ENCODE measurements at places on chromosomes 3 and 15.

- no peak for DNase-seq
Measured at GRCh38 chr15:91635641-91636040, 217.9 kb upstream of the SLCO3A1 start.

GRCh38 chr3:60609446-60609845, 641.8 kb downstream of the FHIT start:
- DNase-seq = peak; percentile 63

GRCh38 chr3:191372122-191372521, 41.8 kb upstream of the UTS2B start:
- peak; percentile 53 for DNase-seq

DNA sequence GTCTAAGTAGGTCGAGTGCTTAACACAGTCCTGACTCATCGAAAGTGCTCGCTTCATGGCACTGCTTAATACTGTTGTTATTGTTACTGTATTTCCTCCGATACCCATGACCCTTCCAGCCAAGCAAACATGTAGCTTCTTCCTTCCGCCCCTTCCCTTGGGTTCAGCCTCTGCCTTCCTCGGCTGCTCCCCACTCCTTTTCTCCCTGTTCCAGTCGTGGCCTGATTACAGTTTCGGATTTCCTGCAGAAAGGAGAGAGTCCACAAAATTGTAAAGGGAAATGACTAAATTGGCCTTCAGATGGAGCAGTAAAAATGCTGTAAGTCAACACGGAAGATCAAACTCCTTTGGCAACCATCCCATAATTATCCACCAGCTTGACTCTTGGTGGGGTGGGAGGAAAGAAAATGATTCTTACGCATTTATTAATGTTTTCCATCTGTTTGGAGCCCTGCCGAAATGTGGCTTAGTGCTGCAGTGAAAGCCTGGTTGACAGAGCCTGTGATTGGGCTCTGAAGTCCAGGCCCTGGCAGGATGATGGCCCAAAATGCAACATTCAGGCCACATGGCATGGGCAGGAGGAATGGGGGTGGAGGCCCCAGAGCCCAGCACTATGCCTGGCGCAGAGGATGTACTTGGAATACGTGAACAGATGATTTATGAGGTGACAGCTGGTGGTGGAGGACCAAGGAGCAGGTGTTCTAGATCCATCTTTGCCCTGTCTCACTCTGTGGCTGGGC, 37.6 kb downstream of the FAM3D start:
- DNase-seq = peak; percentile 92

- DNase-seq = no peak
Measured at GRCh38 chr3:19711160-19711782, 222.7 kb downstream of the EFHB start.

DNA sequence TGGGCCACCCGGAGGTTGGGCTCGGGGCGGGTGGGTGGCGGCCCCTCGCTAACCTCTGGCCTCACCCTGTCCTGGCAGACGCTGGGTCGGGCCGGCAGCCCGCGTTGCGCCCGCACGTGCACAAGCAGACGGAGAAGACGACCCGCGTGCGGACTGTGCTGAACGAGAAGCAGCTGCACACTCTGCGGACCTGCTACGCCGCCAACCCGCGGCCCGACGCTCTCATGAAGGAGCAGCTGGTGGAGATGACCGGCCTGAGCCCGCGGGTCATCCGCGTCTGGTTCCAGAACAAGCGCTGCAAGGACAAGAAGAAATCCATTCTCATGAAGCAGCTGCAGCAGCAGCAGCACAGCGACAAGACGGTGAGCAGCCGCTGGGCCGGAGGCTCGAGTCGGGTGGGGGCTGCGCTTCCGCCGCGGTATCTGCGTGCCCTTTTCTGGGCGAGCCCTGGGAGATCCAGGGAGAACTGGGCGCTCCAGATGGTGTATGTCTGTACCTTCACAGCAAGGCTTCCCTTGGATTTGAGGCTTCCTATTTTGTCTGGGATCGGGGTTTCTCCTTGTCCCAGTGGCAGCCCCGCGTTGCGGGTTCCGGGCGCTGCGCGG, 3.7 kb downstream of the ISL2 start:
- DNase-seq = no peak

DNA sequence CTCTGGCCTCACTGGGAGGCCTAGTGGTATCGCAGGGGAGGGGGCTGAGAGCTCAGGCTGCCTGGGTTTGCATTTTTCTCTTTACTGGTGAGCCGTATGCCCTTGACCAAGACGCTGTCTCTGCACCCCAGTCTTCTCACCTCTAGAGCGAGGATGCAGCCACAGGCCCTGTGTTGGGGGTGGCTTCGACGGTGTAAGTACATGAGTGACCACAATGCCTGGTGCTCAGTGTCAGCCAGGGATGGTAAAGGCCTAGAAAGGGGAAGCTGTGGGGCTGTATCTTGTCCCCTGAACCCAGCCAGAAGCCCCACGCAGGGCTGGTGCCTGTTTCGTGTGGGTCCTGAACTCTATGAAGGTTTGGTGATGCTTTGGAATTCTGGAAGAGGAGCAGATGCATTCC, 19.8 kb downstream of the SYNM start:
- DNase-seq = no peak

- DNase-seq = peak; percentile 81
Measured at GRCh38 chr3:56795097-56795828, 6.5 kb downstream of the ARHGEF3 start.

- no peak for DNase-seq
Measured at GRCh38 chr3:52522651-52523251, 10.9 kb downstream of the NT5DC2 start.

GRCh38 chr3:186109897-186110803, 1.3 kb upstream of the ETV5 start:
- peak; percentile 58 for DNase-seq

DNA sequence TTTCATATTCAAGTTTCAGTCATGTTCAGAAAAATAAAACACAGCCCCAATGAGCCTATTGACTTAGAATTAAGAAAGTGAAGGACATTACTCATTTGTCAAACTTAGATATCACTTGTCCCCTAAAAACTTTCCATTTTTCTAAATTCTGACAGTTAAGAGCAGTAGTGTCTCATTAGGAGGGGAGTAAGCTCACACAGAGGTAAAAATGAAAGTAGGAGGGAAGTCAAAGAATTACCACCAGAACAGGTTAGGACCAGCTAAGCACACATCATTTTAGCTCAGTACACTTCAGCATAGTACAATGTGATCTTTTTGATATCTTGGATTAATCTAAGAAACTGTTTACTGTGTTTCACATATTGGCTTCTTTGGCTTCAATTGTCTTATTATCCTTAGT, 64.3 kb downstream of the OSTN start:
- DNase-seq = no peak

DNA sequence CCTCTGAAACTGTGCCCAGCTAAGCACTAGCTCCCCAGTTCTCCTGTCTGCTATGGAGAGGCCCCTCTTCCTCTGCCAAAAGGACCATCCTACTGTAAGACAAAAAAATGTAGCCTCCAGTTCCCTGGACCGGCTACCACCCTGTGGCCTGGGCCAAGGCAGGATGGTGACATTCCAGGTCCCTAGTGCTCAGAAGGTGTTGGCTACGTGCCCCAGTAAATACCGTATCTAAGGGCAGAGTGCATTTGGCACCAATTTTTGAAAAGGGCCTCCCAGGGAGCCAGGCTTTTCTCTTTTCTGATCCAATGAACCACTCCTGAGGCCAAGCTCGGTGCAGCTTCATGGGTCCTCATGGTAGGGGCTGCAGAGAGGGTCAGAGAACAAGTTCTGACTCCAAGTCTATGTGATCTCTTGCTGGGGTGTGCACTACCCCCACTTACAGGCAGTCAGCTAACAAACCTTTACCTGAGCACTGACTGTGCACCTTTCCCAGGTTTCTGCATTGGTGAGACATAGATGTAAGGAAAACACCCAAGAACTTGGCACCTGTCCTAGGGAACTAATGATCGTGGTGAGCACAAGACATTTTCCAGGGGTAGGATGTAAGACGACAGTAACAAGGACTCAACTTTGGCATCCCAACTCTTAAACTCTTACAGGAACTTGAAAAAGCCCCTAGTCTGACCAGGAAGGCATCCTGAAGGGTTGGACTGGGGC, 32.6 kb downstream of the TLE3 start:
- DNase-seq = no peak

- no peak for DNase-seq
Measured at GRCh38 chr3:75012791-75013331, 398.4 kb upstream of the CNTN3 start.

DNA sequence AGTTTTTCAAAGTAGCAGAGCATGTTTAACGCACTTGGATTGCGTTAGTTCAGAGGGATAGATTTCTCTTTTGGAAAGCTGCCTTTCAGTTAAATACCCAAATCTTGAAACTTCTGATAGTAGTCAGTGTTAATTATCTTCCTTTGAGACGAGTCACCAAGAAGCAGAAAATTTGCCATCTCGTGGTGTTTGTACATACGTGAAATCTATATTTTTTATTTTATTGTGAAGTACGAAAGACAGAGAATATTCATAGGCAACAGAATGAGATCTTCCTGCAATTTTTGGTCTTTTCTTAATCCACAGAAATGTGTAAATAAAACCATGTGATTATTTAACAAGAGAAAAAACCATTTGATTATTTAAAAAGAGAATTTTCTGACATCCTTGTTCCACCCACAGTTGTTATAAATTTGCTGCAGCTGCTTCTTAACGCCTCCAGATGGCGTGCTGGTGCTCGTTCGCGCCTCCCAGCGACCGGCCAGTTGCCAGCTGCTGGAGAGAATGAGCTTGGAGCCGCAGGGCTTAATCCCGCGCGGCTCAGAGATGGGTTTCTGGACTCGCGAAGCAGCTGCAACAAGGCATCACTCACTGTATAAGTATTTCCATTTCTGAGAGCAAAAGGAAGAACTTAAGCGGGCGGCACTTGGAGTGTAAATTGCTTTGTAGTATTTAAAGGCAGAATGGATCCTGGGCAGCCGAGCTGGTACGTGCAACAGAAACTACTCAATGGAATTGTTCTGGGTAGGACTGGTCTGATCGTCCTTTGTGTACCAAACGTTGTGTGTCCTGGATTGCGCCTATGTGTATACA, 10.5 kb upstream of the SLITRK3 start:
- DNase-seq = peak; percentile 86

- no peak for DNase-seq
Measured at GRCh38 chr15:61654002-61654740, 406.1 kb downstream of the VPS13C start.

DNA sequence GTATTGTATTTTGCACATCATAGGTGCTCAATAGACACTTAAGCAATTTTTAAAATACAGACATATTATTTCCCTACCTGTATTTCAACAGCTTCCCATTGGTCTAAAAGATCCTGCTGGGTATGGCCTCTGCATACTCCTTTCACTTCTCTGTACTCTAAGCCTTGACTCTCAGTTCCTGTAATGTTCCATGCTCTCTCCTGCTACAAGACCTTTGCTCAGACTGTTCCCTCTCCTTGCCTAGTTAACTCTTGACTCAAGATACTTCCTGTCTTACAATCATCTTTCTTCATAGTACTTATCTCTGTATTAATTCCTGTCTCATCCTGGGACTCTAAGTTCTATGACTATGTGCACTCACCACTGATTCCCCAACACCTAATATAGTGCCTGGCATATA, 1.7 kb downstream of the SCN11A start:
- DNase-seq = no peak

DNA sequence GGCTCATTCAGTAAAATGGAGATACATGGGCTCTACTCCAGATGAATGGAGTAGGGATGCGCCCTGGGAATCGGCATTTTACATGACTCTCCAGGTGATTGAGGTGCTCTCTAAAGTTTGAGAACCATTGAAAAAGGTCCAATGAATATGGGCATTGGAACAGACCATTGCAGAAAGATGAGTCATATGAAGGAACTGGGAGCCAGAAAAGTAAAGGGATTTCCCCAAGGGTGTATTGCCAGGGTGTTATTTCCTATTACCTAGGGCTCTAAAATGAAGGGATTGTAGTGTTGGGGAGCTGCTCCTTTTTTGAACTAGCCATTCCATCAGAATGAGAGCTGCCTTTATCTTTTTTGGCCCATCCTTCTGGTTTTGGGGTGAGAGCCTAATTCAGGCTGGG, 21.7 kb downstream of the CLDN11 start:
- DNase-seq = peak; percentile 54

GRCh38 chr3:171459137-171459941, 866 bp downstream of the TNIK start:
- DNase-seq = peak; percentile 37

- DNase-seq = peak; percentile 16
Measured at GRCh38 chr15:25469377-25469776, 30.6 kb upstream of the UBE3A start.

GRCh38 chr15:68699124-68699880, 120.5 kb downstream of the CORO2B start:
- no peak for DNase-seq

DNA sequence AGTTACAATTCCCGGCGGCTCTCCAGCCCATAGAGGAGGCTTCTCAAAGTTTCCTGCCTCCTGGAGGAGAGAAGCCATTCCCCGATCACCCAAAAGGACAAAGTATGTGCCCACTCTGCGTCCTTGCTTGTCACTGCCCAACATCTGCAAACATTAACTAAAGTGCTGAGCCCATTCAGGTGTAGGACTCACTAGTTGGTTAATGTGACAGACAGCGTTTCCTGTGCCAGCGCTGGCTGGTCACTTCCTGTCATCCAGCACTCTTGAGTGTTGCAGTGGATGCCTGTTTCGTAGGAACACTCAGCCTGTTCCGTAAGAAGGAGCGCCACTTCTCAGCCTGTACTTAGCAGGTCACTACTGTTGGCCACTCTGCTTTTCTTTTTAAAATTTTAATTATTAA, 100.3 kb downstream of the APBA2 start:
- no peak for DNase-seq

DNA sequence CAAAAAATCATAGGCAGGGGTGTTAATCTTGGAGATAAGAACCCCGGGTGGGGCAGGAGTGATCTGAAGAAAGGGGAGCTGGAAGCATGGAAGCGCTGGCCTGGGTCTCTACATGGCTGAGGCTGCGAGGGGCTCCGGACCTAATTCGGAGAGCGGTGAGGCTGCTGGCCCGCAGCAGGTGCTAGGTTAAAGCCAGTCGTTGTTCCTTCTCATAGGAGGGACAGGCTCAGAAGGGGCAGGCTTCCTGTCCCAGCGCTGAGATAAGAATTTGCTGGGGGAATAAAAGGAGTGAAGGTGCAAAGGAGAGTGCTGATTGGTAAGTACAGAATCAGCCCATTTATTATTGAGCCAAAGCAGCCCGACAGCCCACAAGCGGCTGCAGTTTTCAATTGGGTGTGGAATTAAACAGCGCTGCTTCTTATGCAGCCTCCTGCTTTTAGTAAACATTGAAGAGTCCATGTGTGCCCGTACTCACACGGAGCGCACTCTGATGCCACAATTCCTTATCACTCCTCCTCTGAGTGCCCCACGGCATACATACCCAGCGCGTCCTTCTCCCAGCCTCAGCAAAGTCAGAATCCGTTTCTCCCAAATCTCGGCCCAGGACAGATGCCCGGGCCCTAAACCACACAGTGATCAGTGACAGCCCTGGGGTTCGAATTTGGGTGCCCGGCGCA, 17.1 kb downstream of the CHST13 start:
- no peak for DNase-seq
